ENCODE measurements at places on chromosomes 4 and X. TPM values are rescaled to one million over a fixed set of nuclear protein-coding genes. Genes with fewer than 3 reads are reported as not detected.

The CCDC149 gene
- 17.7 TPM for total RNA-seq

The SPANXA1 gene
- total RNA-seq = not detected

The CENPVL3 gene
- total RNA-seq = not detected

The GLA gene
- 8.5 TPM for total RNA-seq

The DDIT4L gene
- 1.1 TPM for total RNA-seq

The CFAP299 gene
- not detected for total RNA-seq

The GC gene
- total RNA-seq = not detected

The VSIG4 gene
- total RNA-seq = 5.9 TPM

The PWWP3B gene
- 10.9 TPM for total RNA-seq

The PRR32 gene
- total RNA-seq = 0.27 TPM

The PCDH18 gene
- total RNA-seq = 2.6 TPM

The USP17L25 gene
- not detected for total RNA-seq

The TSPAN6 gene
- 5.4 TPM for total RNA-seq

The GSX2 gene
- total RNA-seq = not detected

The STBD1 gene
- total RNA-seq = 22.1 TPM

The YY2 gene
- total RNA-seq = 0.95 TPM

The TMPRSS11A gene
- not detected for total RNA-seq

The HDX gene
- total RNA-seq = 1.1 TPM

The CTSO gene
- total RNA-seq = 9.1 TPM

The KCNE5 gene
- total RNA-seq = 0.26 TPM

The EBP gene
- 63.4 TPM for total RNA-seq

The RHOXF2 gene
- not detected for total RNA-seq

The OTUD6A gene
- not detected for total RNA-seq
